Activated T-cell treated with anti-CD3 and anti-CD28 coated beads, Interleukin-2, amount 50 U/mL, for 72 hours (primary cell): ENCODE measurements at places on chromosomes 12 and 14.

DNA sequence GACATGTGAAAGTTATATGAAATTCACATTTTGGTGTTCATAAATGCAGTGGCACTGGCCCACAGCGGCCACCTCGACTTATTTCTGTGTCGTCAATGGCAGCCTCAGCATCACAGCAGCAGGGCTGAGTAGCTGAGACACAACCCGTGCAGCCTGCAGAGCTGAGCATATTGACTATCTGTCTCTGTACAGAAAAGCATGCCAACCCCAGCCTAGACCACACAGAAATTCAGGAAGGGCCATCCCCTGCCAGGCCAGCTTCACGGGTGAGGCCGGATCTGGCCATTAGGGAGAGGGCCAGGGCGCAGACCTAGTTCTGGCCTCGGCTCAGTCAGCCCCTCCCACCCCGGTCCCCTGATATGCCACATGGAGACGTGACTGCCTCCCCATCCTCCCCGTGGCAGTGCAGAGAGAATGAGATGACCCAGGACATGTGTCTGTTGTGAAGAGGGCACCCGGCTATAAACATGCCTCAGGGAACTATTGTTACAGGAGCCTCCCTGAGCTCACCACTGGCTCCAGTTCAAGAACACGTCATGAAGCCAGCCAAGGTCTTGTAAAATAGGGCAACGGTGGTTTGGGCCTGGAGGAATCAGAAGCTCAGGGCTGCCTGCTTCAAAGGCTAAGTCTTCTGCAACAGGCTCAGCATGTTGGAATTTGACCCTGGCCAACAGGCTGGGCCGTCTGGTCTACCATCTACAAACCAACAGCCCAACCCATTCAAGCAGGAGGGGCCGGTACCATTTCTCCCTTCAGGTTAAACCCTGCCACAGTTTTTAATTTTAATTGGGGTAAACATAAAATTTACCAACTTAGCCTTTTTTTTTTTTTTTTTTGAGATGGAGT, 25.5 kb downstream of the SCARB1 start:
- no peak for DNase-seq
- peaks cover 2% of the 10 kb centered on the region for H3K36me3 ChIP-seq
- no peak overlapping the region for H3K27ac ChIP-seq
- H3K4me1 ChIP-seq = peaks cover 5% of the 10 kb centered on the region
- no peak overlapping the region for H3K4me3 ChIP-seq

DNA sequence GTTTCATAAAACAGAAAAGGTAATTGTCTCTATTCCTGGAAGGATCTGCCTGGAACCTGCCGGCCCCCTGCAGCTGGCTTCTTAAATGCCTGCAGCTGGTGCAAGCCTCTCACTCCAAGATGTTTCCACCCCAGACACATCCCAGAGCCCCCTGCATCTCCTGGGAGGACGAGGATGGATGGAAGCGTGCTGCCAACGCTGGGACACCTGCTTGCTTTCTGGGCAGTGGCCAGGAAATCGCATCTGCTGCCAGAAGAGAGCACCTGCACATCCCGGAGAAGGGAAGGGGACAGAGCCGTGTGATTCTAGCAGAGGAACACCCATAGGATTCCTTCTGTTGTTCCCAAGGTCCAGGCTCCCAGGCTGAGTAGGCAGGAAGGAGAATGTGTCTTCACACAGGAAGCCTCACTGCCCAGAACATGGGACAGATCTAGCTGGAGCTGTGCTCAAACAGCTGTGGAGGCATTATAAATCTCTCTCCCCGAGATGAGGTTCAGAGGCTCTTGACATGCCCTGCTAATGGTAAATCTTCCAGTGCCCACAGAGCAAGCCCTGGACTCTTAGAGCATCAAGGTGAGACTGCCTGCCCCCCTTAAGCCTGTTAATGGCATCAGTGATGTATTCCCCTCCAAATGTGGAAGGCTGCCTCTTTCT, 138.8 kb upstream of the MAP1LC3B2 start:
- no peak overlapping the region for H3K4me3 ChIP-seq
- no peak overlapping the region for H3K27ac ChIP-seq
- H3K4me1 ChIP-seq = no peaks in the 10 kb centered on the region
- DNase-seq = no peak
- no peaks in the 10 kb centered on the region for H3K27me3 ChIP-seq

GRCh38 chr14:43341921-43342320, 1165.2 kb downstream of the FSCB start:
- no peaks in the 10 kb centered on the region for H3K27me3 ChIP-seq
- H3K4me1 ChIP-seq = no peaks in the 10 kb centered on the region
- no peak overlapping the region for H3K27ac ChIP-seq
- H3K36me3 ChIP-seq = peaks cover 3% of the 10 kb centered on the region
- no peak overlapping the region for H3K4me3 ChIP-seq

- no peak overlapping the region for H3K27ac ChIP-seq
- no peaks in the 10 kb centered on the region for H3K4me1 ChIP-seq
- DNase-seq = no peak
Measured at GRCh38 chr14:58785701-58786100, 147.9 kb downstream of the DACT1 start.

- no peaks in the 10 kb centered on the region for H3K27me3 ChIP-seq
- no peak overlapping the region for H3K4me3 ChIP-seq
- peaks cover under 1% of the 10 kb centered on the region for H3K36me3 ChIP-seq
- no peak for DNase-seq
- H3K4me1 ChIP-seq = no peaks in the 10 kb centered on the region
Measured at GRCh38 chr12:50338920-50339645, 55.8 kb upstream of the LIMA1 start.

DNA sequence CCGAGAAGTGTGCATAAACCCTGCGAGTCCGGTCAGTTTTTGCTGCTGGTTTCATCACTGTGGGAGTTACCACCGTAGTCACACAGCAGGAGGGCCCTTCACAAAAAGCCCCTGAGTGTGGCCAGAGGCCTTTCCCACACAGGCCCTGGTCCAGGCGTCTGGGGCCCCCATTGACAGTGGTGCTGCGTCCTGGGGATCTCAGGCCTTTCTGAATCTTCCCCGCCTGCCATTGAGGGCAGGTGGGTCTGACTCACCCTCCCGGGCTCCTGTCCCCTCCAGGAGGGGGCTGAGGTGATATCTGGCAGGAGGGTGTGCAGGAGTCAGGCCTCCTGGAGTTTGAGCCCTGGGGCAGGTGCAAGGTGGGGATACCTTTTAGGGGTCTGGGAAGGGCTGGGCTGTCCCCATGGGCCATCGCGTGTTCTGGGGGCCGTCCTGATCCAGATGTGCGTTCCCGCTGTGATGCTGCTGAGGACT, 358.5 kb downstream of the TMEM121 start:
- peaks cover 7% of the 10 kb centered on the region for H3K27me3 ChIP-seq
- H3K4me1 ChIP-seq = no peaks in the 10 kb centered on the region
- DNase-seq = no peak
- no peaks in the 10 kb centered on the region for H3K36me3 ChIP-seq

DNA sequence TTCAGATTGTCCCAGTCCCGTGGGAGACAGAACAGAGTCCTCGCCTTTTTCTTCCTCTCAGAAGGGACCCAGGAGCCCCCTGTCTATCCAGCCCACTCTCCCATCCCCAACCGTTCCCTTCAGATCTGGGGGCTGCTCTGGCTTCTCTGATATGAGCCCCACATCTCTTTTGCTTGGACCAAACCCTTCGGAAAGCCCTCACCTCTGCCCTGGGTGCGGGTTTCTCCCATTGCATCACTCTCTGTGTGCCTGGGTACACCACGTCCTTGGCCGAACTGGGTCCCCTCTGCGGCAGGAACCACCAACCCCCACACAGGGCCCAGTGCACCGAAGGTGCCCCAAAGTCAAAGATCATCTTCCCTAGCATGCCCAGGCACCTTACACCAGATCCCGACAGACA, 87.8 kb downstream of the DICER1 start:
- H3K27me3 ChIP-seq = peaks cover 13% of the 10 kb centered on the region
- no peaks in the 10 kb centered on the region for H3K36me3 ChIP-seq
- DNase-seq = no peak
- no peaks in the 10 kb centered on the region for H3K4me1 ChIP-seq

DNA sequence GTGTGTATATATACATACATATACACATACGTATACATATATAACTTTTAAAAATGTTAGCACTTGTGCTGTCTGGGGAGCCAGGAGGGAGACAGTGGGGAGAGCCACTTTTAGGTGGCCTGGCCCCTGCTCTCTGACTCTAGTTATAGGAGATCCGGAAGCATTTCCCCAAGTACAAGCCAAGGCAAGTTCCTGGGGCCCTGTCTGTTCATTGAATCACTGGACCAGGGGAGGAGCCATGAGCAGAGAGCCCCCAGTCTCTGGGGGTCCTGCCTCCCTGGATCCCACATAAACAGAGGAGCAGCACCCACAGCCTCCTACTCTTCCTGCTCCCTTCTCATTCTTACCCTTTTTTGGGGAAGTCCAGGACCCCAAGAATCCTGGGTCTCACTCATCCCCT, 45.4 kb upstream of the TMED10 start:
- H3K36me3 ChIP-seq = no peaks in the 10 kb centered on the region
- H3K4me3 ChIP-seq = no peak overlapping the region

- no peak overlapping the region for H3K27ac ChIP-seq
- H3K36me3 ChIP-seq = no peaks in the 10 kb centered on the region
- no peak overlapping the region for H3K4me3 ChIP-seq
- DNase-seq = no peak
- H3K4me1 ChIP-seq = peaks cover 17% of the 10 kb centered on the region
Measured at GRCh38 chr12:75953312-75953906, 78.2 kb downstream of the PHLDA1 start.

DNA sequence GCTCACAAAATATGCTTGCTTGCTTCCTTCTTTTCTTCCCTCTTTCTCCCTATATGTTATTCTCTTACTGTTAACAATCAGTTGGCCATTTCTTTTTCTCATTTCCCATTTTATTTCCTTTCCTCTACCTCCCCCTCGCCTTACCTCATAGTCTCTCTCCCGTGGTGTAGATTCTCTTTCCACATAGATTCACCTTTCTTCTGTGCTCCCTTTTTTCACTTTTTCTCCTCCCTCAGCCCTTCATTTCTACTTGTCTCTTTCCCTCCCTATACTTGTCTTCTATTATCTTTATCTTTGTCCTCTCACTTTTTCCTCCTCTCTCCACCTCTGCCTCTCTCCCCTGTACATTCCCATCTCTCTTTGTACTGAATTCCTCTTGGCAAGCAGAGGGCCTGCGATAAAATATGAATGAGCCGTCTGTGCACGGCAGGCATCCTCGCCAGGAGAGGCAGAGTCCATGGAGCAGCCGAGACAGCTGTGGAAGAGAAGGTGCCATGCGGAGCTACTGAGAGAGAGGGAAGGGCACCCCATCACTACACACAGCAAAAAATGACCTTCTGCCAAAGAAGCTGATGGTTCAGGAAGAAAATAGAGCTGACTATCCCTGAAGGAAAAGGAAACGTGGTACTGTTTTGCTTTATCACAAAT, 12.1 kb downstream of the C14orf93 start:
- peaks cover 13% of the 10 kb centered on the region for H3K4me1 ChIP-seq
- H3K27me3 ChIP-seq = no peaks in the 10 kb centered on the region
- no peak overlapping the region for H3K27ac ChIP-seq
- no peak overlapping the region for H3K4me3 ChIP-seq

GRCh38 chr14:93748208-93749075, 39.8 kb downstream of the PRIMA1 start:
- no peaks in the 10 kb centered on the region for H3K36me3 ChIP-seq
- no peak overlapping the region for H3K27ac ChIP-seq
- H3K4me3 ChIP-seq = no peak overlapping the region
- no peaks in the 10 kb centered on the region for H3K27me3 ChIP-seq
- peaks cover 4% of the 10 kb centered on the region for H3K4me1 ChIP-seq
- no peak for DNase-seq

- H3K27me3 ChIP-seq = no peaks in the 10 kb centered on the region
- H3K36me3 ChIP-seq = no peaks in the 10 kb centered on the region
- no peaks in the 10 kb centered on the region for H3K4me1 ChIP-seq
- no peak overlapping the region for H3K4me3 ChIP-seq
Measured at GRCh38 chr12:42960087-42960527, 370.6 kb upstream of the PRICKLE1 start.

GRCh38 chr14:81738946-81739659, 205.4 kb upstream of the SEL1L start:
- H3K27ac ChIP-seq = no peak overlapping the region
- no peaks in the 10 kb centered on the region for H3K27me3 ChIP-seq
- no peak overlapping the region for H3K4me3 ChIP-seq
- no peak for DNase-seq
- no peaks in the 10 kb centered on the region for H3K4me1 ChIP-seq
- H3K36me3 ChIP-seq = no peaks in the 10 kb centered on the region

DNA sequence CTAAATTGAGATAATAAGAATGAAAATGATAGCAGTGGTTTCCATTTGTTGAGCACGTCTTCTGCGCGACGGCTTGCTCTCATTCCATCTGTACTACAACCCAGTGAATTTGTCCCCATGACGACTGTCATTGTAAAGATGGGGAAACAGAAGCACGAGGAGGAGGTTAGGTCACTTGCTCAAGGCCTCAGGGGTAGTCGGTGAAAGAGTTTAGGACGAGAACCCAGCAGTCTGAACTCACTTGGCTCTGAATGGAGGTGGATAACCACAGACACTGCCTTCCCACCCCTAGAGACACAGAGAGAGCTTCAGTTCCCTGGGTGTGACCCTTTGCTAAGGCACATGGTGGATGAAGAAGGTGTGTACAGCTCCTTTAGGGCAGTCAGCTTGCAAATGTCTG, 30.9 kb upstream of the PLEKHG3 start:
- no peak overlapping the region for H3K4me3 ChIP-seq
- DNase-seq = no peak
- H3K27ac ChIP-seq = no peak overlapping the region
- peaks cover 1% of the 10 kb centered on the region for H3K36me3 ChIP-seq
- H3K4me1 ChIP-seq = peaks cover 14% of the 10 kb centered on the region
- no peaks in the 10 kb centered on the region for H3K27me3 ChIP-seq

- peaks cover 16% of the 10 kb centered on the region for H3K27me3 ChIP-seq
- H3K36me3 ChIP-seq = no peaks in the 10 kb centered on the region
- no peak overlapping the region for H3K4me3 ChIP-seq
- H3K4me1 ChIP-seq = no peaks in the 10 kb centered on the region
- DNase-seq = no peak
- no peak overlapping the region for H3K27ac ChIP-seq
Measured at GRCh38 chr14:67440513-67440912, 28.5 kb upstream of the PLEK2 start.

DNA sequence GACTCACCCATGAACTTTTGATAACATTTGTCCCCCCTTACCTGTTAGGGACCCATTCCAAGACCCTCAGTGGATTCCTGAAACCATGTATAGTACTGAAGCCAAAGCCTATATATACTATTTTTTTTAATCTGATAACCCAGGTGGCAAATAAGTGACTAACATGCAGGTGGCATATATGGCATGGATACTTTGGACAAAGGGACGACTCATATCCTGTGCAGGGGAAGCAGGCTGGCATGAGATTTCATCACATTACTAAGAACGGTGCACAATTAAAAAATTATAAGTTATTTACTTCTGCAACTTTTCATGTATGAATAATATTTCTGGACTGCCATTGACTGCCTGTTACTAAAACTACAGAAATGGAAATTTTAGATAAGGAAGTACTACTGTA, 880.1 kb upstream of the FBXO33 start:
- DNase-seq = no peak
- no peaks in the 10 kb centered on the region for H3K27me3 ChIP-seq
- no peak overlapping the region for H3K27ac ChIP-seq
- no peak overlapping the region for H3K4me3 ChIP-seq
- no peaks in the 10 kb centered on the region for H3K4me1 ChIP-seq
